ENCODE measurements at places on chromosomes 7 and 10.
A peak's percentile ranks its signal among the peaks of the same experiment; 100 is the strongest.

GRCh38 chr7:100356416-100357068 is 1.4 kb upstream of the PILRB start:
- DNase-seq = no peak

GRCh38 chr7:42886893-42887505 is 24.9 kb downstream of the C7orf25 start:
- DNase-seq = no peak

GRCh38 chr10:43926875-43927406 is 278.3 kb upstream of the ZNF32 start:
- no peak for DNase-seq

- no peak for DNase-seq
Measured at GRCh38 chr10:1404323-1405260, 332.7 kb downstream of the ADARB2 start.

DNA sequence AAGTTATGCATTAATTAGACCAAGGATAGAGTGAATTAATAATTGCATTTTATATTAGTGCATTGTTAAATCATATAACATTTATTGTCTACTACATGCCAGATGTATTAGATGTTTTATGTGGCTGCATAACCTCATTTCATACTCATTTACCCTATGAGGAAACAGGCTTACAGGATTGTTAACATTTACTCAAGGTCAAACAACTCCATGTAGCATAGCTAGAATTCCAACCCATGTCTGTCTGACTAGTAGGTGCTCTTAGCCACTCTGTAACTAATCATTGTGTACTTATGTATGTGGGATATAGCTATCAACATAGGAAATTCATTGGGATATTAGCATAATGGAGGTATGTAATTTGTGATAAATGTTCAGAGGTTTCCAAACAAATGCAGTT is 46.3 kb downstream of the PHYHIPL start:
- DNase-seq = no peak

GRCh38 chr7:51471210-51471980 is 154.8 kb upstream of the COBL start:
- no peak for DNase-seq

GRCh38 chr7:139762886-139763285 is 14.9 kb downstream of the HIPK2 start:
- no peak for DNase-seq

DNA sequence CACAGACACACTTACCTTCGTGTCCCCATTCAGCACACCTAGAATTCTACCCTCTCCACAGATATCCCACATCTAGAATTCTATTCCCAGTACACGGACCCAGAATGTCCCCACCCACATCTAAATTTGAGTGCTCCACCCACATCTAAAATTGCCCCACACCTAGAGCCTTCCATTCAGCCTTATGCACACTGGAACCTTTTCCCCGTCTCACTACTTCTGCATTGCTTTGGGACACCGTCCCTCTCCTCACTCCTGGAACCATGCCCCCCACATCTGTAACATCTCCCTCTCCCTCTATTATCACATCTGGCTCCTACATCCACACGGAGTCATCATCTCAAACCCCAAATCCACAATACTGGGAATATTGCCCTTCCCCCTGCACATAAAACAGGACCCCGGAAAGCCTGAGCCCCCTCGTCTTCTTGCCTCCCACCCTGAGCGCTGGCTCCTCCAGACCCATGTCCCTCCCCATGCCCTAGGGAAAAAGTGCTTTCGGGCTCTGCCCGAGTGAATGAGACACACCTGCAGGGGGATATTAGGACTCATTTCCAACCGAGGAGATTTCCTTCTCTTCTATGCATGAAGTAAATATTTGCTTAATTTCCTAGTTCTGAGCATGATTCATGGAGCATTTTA is 125.8 kb upstream of the UNC5B start:
- no peak for DNase-seq

DNA sequence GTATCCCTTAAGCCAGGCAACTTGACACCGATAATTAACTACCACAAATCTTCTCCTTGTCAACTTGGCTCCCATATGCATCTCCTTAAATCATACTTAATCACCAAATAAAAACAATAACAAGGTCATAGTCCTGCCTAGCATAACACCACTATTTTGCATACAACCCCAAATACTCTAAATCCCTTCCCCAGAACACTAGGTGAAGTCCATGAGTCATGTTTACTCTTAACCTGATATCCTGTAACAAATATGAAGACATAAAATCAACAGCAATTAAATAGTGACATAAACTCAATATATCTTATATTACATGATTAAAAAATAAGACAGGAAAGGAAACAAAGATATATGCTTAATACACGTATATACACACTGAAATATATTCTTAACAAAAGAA is 362.0 kb downstream of the ETV1 start:
- DNase-seq = no peak

GRCh38 chr10:118827053-118827452 is 72.3 kb upstream of the CACUL1 start:
- no peak for DNase-seq

DNA sequence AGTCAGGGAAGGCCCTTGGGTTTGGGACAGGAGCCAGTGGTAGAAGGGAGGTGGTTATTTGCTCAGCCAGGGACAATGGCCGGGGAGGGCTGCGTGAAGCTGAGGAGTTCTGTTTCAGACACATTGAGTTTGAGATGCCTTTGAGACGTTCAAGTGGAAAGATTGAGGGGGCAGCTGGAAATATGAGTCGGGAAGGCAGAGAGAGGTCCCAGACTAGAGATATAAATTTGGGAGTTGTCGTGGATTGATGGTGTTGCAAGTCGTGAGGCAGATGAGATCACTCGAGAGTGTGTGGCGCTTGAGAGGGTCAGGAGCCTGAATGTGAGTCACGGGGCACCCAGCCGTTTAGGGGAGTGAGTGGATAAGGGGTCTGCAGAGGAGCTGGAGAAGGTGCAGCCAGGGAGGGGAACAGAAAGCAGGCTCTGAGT is 73.3 kb downstream of the ZMIZ1 start:
- no peak for DNase-seq

GRCh38 chr7:35658606-35659201 is 36.2 kb downstream of the HERPUD2 start:
- DNase-seq = no peak

GRCh38 chr7:129006636-129007414 is 48.1 kb downstream of the TNPO3 start:
- DNase-seq = no peak

DNA sequence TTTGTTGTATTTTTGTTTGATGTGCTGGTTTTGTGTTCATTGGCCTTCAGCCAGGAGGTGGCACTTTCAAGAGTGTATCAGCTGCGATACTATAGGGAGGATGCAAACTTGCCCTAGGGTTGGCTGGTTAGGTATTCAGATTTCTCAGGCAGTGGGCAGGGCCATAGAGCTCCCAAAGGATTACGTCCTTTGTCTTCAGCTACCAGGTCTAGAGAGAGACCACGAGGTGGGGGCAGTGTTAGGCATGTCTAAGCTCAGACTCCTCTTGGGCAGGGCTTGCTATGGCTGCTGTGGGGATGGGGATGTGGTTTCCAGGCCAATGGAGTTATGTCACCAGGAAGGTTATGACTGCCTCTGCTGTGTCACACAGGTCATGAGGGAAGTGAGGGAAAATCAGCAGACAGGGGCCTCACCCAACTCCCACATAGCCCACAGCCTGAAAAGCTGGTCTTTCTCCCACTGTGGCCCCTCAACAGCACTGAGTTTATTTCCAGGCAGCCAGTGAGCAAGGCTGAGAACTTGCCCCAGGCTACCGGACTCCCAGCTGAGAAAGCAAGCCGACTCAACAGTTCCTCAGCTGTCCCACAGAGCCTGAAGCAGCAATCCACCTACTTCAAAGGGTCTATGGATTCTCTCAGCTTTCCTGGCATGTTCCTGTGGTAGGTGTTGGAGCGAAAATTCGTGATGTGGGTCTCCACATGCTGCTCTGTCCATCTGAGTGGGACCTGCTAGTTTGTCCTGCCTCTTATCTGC is 227.4 kb upstream of the COBL start:
- no peak for DNase-seq

- no peak for DNase-seq
Measured at GRCh38 chr10:118583611-118584010, 11.8 kb downstream of the PRLHR start.

DNA sequence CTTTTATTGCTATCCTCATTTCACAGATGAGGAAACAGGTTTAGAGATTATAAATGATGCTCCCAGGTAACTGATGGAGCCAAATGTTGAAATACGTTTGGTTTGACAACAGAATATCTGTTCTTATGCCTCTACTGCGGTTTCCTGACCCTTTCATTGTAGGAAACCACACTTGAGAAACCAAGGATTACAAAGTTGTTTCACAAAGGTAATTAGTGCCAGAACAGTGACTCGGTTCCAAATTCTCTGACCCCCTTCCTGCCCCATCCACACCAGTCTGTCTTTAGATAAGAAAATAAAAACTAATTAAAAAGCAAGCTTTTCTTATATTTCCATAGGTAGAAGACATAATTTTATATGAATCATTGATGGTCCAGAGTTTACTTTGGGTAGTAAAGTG is 393.7 kb upstream of the MBL2 start:
- DNase-seq = no peak

DNA sequence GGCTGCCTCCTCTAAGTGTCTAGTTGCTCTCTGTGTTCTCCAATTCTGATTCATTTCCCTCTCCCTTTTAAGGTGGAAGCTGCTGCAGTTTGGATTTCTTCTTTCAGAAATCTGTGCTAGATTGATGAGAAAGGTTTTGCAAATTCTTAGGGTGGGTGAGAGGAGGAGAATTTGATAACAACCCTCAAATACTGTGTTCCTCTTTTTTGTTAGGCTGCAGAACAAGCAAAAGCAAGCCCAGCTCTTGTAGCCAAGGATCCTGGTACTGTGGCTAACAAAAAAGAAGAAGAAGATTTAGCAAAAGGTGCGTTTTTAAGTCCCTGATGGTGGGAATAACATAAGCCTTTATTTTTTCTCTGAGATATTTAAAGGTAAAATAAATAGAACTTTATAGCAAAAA is 49.1 kb downstream of the STAM start:
- no peak for DNase-seq

GRCh38 chr7:45456747-45457524 is 117.2 kb upstream of the ADCY1 start:
- no peak for DNase-seq

- DNase-seq = no peak
Measured at GRCh38 chr7:112377593-112377992, 72.7 kb upstream of the IFRD1 start.

DNA sequence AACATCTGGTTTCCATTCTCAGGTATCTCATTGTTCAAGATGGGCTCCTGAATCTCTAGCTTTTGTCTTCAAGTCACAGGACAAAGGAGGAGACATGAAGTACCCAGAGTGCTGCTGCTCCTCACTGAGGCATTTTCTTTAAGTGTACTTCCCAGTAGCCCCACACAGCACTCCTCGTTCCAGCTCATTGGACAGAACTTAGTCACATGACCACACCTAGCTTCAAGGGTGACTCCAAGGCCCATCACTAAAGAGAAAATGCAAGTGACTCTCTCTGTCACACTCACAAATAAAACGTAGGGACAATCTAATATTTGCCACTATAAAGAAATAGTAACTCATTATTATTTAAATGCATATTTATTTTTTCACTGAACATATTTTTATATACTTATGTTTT is 58.3 kb upstream of the NEUROD6 start:
- no peak for DNase-seq

GRCh38 chr7:12881712-12882111 is 194.3 kb downstream of the ARL4A start:
- DNase-seq = no peak

DNA sequence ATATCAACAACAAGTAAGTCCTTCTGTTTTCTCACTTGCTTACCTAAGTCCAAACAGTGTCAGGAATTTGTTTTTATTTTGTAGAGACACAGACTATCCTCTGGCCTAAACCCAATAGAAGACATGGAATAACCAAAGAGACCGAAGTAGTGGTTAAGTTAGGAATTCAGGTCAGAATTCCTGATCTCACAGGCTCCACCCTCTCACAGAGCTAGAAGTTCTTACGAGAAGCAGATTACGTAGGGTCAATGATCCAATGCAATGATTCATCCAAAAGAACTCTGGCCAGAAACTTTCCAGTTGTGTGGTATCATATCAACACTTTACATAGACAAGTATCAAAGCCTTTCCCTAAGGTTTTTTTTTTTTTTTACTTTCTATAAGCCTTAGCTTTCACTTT is 73.8 kb downstream of the IQUB start:
- DNase-seq = no peak

- peak; percentile 3 for DNase-seq
Measured at GRCh38 chr10:105950410-105950809, 1214.1 kb downstream of the SORCS1 start.

GRCh38 chr10:110829721-110830410 is 41.9 kb upstream of the PDCD4 start:
- DNase-seq = no peak

DNA sequence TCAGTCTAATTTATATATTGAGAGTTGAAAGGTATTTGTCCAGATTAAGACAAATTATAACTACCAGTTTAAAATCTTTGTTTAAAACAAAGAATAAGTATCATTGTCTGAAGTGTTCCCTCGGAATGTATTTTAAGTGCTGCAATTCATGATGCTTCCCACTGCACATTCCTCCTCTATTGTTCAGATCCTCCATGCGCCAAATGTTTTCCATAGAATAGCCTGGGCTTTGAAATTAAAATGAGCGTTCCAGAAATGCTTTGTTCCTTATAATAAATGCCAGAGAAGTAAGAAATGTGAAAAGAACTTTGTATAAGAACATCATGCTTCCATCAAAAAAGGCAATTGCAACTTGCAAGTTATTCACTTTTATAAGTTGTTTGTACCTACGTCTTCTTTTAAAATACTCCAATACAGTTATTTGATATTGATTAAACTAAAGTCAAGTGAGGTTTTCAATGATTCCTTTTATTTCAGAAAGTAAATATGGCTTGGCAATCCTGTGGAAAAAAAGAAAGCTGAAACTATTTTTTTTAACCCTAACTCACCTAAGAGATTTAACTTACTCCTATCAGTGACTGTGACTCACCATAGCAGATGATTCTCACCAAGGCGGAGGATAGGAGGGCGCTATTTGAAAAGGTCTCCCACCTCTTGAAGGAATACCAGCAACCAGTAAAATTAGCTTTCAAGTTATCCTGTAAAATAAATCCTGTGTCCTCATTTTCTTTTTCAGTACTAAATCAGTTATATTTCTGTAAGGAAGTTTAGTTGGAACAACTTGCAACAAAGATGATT is 85.8 kb downstream of the CTNNA3 start:
- DNase-seq = no peak

DNA sequence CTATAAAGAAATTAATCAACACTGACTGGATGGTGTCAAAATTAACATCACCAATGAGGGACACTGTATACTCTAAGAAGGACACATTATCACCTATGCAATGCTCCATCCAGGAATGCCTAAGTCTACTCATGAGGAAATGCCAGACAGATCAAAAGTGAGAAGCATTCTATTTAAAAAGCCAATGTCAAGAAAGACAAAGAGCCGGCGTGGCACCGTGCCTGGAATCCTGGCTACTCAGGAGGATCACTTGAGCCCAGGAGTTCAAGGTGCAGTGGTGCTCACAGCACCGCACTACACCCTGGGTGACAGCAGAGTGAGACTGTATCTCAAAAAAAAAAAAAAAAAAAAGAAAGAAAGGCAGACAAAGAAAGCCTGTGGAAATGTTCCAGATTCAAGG is 45.5 kb upstream of the ANAPC16 start:
- DNase-seq = no peak
